ENCODE measurements at places on chromosomes 16 and 17. TPM values are rescaled to one million over a fixed set of nuclear protein-coding genes. Genes with fewer than 3 reads are reported as not detected.

GRCh38 chr17:42301022-42301421 lies 12.7 kb downstream of the STAT5A start:
- DNase-seq, result no peak

GRCh38 chr16:53099318-53100130 lies 44.7 kb downstream of the CHD9 start:
- peak; percentile 94 for DNase-seq

DNA sequence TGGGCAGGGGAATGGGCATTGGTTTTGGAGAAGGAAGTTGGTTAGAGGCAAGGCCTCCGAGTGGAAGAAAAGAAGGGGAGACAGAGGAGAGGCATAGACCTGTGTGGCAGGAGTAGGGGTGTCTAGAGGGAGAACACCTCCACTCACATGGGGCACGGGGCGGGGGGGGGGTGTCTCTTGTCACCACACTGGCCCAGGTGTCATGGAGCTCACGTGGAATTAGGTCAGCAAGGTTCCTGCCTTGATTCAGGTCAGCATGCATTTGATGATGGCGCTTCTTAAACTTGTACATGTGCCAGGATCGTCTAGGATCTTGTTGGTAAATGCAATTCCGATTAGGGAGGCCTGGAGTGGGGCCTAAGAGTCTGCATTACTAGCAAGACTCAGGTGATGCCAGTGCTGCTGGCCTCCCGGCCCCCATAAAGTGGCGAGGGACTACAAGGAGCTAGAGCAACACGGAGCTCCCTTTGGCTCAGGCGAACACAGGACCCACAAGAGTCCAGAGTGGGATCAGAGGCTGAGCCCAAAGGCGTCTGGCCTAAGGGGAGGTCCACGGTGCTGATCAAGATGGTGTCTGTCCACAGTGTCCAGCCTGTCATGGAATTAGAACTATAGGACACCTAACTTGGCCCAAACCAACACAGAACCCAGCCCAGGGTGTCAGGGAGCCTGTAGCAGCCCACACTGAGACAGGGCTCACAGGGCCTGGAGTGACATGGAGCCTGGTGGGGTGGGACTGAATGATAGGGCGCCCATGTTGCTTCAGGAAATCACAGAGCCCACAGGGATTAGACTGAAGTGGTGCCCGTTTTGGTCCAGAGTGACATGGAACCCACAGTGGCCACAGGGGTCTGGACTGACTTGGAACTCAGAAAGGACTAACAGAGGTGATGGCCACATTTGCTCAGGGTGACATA lies 16.7 kb downstream of the EPOP start:
- DNase-seq, result no peak

- DNase-seq, result no peak
These were observed 11.5 kb upstream of the HYDIN start for GRCh38 chr16:71242036-71242435.

KRTAP4-1 gene
- total RNA-seq, result not detected

DNA sequence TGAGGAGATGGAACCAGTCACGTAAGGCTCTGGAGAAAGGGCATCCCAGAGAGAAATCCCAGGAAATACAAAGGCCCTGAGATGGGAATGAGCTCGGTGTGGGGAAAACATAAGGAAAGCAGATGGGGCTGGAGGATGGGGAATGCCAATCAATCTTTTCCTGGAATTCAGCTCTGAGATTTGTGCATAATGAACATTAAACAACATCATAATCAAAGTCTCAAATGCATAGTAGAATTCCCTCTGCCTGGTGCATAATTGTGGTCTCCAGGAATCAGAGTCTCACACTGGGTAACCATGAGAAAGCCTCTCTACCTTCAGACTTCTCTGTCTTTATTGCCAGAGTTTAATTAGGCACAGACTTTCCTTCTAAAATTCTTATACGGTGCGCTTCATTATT lies 30.8 kb downstream of the OTOA start:
- no peak for DNase-seq

- no peak for DNase-seq
These were observed 4.1 kb upstream of the PITPNA start for GRCh38 chr17:1566505-1567199.

DNA sequence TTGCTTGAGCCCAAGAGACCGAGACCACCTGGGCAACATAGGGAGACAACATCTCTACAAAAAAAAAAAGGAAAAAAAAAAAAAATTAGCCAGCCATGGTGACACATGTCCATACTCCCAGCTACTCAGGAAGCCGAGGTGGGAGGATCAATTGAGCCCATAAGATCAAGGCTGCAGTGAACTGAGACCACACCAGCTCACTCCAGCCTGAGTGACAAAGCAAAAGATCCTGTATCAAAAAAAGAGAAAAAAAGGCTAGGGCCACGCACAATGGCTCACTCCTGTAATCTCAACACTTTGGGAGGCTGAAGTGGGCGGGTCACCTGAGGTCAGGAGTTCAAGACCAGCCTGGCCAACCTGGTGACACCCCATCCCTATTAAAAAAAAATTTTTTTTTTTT lies 13.8 kb downstream of the SUMO2 start:
- no peak for DNase-seq

CPHXL2 gene
- not detected for total RNA-seq

- no peak for DNase-seq
These were observed 12.5 kb downstream of the POLG2 start for GRCh38 chr17:64484380-64484779.

DNA sequence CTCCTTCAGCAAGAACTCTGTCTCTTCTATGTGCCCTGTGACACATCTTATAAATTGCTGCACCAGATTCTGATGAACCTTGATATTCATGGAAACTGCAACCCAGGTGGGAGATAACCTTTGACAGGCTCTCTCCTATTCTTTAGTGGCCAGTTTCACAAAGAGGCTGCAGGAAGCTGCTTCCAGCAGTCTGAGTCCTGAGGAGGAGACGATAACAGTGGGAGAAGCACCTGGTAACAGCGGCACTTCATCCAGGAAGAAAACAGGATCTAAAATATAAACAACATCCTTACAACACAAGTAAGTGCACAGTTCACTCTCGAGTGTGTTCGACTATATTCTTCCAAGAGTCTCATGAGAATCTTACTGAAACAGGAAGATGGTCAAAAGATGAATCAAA lies 180.1 kb downstream of the MAP2K6 start:
- DNase-seq, result no peak

DNA sequence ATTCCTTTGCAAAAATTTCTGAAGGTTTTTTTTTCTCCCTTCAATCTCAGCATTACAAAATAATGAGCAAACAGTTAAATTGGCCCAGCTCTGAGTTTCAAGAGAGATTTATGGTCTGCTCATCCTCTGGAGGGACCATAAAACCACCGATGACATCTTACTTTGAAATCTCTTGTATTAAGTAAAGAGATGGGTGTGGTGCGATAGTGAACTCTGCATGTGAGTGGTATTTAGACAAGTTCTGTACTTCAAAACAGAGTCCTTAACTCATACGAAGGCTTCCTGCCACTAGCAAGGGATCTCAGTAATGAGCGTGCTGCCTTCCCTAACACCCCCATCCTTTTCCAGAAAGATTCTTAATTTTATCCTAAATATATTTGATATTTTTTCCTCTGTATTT lies 2.1 kb downstream of the FAM20A start:
- no peak for DNase-seq

C16orf86 gene
- total RNA-seq, result 7.3 TPM

DNA sequence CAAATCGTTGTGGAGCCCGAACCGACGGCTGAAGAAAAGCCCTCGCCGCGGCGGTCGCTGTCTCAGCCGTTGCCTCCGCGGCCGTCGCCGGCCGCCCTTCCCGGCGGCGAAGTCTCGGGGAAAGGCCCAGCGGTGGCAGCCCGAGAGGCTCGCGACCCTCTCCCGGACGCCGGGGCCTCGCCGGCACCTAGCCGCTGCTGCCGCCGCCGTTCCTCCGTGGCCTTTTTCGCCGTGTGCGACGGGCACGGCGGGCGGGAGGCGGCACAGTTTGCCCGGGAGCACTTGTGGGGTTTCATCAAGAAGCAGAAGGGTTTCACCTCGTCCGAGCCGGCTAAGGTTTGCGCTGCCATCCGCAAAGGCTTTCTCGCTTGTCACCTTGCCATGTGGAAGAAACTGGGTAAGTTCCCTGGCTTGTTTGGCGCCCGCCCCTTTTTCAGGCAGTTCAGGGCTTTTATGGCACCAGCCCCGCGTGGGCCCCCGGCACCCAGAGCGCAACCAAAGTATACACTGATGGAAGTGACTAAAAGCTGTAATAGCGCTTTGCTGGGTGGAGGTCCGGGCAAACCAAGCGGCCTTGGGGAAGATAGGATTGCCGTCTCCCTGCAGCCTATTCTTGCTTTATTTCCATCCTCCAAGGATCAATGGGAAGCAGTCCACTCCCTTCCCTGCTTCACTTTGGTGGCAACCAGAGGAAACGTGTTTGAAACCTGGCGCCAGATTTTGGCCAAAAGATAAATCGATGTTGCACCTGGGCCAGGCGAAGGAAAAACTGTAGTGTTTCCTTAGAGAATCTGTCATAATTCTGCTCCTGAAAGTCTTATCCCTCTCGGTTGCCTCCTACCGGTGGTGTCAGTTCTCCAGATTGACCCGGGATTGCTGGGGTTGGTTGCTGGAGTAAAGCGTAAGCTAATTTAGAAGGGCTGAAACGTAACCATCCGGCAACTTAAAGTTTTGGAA lies 775 bp downstream of the PPM1D start:
- DNase-seq, result peak; percentile 68

DNA sequence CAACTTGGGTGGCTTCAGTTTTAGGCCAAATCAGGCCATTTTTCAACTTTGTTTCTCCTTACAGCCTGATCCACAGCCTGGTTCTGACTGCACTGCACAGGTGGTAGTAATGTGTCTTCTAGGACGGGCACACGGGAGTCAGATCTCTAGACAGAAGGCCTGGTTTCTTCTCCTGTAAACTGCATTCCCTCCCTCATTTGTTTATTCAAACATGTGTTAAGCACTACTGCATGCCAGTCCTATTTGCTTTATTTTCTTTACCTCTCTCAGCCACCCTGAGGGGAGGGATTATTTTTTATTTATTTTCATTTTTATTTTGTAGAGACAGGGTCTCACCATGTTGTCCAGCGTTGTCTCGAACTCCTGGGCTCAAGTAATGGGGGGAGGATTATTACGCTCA lies 6.3 kb upstream of the KSR1 start:
- DNase-seq, result no peak

DNA sequence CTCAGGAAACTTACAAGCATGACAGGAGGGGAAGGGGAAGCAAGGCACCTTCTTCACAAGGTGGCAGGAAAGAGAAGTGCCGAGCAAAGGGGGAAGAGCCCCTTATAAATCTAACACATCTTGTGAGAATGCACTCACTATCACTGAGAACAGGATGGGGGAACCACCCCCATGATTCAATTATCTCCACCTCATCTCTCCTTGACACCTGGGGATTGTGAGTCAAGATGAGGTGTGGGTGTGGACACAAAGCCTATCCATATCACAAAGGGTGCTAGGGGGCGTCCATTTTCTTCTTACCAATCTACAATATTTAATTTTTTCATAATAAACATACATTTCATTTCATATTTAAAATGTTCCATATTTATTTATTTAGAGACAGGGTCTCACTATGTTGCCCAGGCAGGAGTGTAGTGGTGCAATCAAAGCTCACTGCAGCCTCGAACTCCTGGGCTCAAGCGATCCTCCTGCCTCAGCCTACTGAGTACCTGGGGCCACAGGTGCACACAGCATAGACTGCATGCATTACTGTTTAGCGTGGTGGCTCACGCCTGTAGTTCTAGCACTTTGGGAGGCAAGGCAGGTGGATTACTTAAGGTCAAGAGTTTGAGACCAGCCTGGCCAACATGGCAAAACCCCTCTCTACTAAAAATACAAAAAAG lies 26.5 kb upstream of the FAAP100 start:
- no peak for DNase-seq

DNA sequence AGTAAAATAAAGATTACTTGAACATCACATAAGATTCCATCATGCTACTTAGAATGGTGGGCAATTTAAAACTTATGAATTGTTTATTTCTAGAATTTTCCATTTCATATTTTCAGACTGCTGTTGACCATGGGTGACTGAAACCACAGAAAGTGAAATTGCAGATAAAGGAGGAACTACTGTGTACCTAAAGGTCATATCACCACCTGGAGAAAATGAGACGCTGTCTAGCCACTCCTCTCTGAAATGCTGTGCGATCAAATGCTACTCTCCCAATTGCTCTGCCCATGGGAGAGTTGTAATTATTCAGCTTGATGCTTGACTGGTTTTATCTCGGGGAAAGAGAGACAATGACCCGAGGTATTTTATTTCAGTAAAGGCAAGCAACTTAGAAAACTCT lies 128.9 kb upstream of the ERCC4 start:
- no peak for DNase-seq

PTX4 gene
- total RNA-seq, result not detected

- no peak for DNase-seq
These were observed 2.8 kb downstream of the HEATR3 start for GRCh38 chr16:50068550-50068949.

NR1D1 gene
- total RNA-seq, result 61.1 TPM

DNA sequence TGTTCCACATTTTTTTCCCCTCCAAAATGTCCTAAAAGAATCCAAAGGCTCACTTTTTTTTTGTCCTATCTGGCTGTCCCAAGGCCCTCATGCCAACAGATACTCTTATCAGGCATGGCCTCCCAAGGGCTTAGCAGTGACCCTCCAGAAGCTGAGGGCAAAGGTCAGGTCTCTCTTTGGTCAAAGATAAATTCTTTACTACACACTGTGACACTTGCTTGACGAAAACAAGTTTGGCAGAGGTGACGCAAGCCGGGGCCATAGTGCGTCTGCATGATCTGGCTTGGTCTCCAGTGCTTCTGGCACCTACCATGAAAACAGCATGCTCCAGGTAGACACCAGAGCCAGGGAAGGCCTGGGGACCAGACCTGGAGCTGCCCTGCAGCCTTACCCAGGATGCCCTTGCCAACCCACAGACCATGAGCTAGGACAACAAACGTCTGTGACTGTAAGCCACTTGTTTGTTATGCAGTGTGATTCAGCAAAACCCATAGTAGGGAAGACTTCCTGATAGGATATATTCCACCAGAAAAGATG lies 48.5 kb upstream of the IRF8 start:
- DNase-seq, result no peak

DNA sequence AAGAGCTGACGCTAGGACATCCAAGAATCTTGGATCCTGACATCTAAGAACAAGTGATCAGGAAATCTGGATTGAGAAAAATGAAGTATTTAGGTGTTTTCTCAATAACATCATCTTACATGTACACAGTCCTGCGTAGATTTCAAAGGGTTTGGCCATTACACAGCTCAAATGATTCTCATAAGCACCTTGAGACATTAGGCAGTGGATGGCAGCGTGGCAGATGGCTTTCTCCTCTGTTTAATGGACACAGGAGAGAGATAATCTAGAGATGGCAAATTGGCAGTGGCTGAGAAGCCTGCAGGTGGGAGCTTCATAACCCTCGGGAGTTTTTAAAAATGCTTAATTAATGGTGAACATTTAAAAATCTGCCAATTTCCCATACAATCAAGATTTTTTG lies 137.5 kb downstream of the ZFHX3 start:
- DNase-seq, result no peak

KRTAP9-4 gene
- not detected for total RNA-seq

Data from psoas muscle (tissue), 8 donors.